ENCODE measurements at places on chromosomes 7 and 10.

GRCh38 chr7:30172451-30172850, 37.7 kb downstream of the MTURN start:
- no peak for DNase-seq

DNA sequence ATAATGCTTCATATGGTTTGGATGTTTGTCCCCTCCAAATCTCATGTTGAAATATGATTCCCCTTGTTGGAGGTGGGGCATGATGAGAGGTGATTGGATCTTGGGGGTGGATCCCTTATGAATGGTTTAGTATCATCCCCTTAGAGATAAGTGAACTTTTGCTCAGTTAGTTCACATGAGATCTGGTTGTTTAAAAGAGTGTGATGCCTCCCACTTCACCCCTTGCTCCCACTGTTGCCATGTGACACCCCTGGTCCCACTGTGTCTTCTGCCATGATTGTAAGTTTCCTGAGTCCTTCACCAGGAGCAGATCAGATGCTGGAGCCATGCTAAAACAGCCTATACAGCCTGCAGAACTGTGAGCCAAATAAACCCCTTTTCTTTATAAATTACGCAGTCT, 13.1 kb upstream of the AUTS2 start:
- DNase-seq, result no peak

DNA sequence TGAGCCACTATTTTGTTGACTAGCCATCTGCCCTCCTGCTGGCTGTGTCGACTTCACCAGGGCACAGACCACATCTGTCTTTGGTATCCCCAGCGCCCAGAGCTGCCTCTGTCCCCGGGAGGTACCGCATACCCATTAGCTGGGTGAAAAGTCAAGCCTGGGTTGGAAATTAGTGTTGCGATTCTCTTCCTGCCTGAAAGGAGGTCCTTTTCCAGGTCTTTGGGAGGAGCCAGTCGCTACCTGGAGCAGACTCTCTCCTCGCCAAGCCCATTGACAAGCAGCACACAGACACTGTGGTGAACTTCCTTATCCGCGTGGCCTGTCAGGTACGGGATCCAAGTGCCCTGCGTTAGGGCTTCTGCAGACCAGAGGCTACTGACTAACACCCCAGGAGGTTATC, 79.4 kb downstream of the TRRAP start:
- DNase-seq, result no peak

DNA sequence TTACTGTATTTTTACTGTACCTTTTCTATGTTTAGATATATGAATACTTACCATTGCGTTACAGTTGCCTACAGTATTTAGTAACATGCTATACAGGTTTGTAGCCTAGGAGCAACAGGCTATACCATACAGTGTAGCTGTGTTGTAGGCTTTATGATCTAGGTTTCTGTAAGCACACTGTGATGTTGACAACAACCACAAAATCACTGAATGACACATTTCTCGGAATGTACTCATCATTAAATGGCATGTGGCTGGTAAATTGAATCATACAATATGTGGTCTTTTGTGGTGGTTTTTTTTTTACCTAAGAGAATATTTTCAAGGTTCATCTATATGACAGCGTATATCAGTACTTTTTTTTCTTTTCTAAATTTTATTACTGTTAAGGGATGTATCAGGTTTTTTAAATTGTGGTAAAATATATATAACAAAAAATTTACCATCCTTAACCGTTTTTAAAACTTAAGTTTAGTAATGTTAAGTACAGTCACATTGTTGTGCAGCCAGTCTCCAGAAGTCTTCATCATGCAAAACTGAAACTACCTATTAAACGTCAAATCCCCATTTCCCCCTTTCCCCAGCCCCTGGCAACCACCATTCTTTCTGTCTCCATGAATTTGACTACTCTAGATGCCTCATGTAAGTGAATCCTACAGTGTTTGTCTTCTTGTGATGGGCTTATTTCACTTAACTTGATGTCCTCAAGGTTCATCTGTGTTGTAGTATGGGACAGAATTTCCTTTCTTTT, 21.5 kb downstream of the BTAF1 start:
- DNase-seq, result no peak

DNA sequence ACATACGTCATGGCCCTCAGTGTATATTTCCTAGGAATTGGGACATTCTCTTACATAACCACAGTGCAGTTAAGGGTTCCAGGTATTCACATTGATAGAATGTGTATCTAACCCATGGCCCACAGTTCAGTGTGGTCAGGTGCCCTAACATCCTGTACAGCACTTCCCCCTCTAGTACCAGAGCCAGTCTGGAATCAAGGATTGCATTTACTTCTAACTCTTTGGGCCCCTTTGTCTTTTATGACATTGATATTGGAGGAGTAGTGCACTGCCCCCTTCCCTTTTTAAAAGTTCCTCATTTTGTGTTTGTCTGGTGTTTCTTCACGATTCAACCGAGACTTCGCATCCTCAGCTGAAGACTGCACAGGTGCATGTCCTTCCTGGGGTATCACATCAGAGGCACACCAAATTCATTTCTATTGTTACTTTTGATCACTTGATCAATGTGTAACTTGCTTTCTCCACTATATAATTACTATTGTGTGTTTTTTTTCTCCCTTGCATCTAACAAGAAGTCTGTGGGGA, 22.4 kb upstream of the NPFFR1 start:
- no peak for DNase-seq

DNA sequence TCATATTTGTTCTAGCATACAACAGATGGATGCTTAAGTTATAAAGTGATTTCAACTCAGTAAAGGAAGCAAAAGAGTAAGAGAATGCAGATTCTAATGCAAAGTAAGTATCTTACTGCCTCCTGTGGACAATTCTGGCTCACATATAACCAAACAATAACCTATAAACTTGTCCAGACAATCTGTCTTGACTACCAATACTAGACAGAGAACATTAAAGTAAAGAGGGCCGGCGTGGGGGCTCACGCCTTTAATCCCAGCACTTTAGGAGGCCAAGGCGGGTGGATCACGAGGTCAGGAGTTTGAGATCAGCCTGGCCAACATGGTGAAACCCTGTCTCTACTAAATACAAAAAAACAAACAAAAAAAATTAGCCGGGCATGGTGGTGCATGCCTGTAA, 329.3 kb downstream of the CACNA2D1 start:
- no peak for DNase-seq

DNA sequence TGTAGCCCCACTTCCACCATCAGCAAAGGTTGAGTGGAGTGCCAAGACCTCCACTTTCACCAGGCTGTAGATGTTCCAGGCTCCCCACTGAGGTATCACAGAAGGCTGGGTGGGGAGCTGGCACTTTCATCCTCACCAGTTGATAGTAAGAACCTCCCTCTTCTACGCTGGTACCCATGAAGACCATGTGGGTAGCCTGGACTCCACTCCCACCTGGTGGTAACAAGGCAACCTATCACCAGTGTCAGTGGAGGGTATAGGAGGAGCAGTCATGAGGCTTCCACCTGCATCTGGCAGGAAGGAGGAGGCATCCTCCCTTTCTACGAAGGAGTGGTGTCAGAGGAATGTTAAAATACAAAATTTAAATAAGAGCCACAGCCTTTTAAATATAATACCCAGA, 4.4 kb downstream of the SMIM30 start:
- no peak for DNase-seq

DNA sequence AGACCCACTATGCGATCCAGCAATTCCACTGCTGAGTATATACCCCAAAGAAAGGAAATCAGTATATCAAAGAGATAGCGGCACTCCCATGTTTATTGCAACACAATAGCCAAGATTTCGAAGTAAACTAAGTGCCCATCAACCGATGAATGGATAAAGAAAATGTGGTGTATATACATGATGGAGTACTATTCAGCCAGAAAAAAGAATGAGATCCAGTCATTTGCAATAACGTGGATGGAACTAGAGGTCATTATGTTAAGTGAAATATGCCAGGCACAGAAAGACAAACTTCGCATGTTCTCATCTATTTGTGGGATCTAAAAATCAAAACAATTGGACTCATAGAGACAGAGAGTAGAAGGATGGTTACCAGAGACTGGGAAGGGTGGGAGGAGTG, 7.1 kb upstream of the NMT2 start:
- DNase-seq, result no peak

DNA sequence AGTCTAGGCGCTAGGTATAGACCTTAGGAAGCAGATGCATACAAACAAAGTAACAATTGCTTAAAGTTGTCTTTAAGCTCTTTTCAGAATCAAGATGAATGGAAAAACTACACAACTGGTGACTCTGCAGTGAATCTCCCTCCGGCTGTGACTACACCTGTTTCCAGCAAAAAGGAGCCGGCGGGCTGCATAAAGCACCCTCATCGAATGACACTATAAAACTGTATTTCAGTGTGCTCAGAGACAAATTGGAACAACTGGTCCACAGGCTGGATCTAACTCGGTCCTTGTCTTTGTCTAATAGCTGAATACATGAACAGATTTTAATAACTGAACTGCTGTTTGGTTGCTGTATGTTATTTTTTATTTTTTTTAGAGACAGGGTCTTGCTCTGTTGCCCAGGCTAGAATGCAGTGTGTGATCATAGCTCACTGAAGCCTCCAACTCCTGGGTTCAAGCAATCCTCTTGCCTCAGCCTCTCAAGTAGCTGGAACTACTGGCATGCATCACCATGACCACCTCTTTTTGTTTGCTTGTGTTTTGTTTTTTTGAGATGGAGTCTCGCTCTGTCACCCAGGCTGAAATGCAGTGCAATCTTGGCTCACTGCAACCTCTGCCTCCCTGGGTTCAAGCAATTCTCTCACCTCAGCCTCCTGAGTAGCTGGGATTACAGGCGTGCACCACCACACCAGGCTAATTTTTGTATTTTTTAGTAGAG, 64.2 kb upstream of the SVIL start:
- DNase-seq, result no peak

DNA sequence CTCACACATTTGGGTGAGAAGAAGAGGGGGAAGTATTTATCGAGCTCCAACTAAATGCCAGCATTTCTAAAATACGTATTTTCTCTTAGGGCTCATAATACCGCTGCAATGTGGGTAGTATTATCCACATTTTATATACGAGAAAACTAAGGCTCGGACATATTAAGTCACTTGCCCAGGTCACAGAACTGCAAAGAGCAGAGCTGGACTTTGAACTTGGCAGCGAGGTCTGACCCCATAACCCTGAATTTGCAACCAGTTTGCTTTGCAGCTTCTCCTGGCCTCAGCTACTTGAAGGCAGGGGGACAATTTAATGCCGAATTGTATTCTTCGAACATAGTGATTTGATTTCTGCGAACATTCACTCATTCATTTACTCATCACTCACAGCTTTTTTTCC, 7.2 kb downstream of the ABLIM1 start:
- no peak for DNase-seq

- DNase-seq, result no peak
Measured at GRCh38 chr7:158737064-158737695, 32.6 kb upstream of the NCAPG2 start.

DNA sequence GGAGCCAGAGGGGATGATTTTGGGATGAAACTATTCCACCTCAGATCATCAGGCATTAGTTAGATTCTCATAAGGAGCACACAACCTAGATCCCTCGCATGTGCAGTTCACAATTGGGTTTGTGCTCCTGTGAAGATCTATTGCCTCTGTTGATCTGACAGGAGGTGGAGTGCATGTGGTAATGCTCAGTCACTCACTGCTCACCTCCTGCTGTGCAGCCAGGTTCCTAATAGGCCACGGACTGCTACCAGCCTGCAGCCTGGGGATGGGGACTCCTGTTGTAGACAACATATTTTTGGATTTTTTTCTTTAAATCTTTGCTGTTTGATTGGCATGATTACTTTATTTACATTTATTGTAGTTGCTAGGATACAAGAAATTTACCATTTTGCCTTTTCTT, 765.0 kb downstream of the INHBA start:
- DNase-seq, result no peak

- DNase-seq, result no peak
Measured at GRCh38 chr7:22564511-22565045, 64.6 kb upstream of the STEAP1B start.

DNA sequence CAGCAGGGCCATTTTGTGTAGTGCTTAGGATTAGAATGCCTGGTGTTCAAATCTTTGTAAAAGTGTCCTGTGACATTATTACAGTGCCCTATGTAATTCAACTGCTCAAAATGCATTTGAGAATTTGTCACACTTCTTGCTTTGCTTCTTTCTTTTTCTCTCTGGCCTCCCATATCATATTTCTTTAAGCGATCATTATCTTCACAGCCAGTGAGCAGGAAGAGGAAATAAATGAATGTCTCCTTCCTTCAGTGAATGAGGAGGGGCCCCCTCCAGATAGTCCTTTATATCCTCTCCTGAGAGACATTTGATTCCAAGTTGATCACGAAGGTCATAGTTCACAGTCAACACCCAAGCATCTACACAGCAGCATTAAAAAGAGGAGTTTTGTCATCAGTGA, 425.1 kb upstream of the NPVF start:
- DNase-seq, result no peak

DNA sequence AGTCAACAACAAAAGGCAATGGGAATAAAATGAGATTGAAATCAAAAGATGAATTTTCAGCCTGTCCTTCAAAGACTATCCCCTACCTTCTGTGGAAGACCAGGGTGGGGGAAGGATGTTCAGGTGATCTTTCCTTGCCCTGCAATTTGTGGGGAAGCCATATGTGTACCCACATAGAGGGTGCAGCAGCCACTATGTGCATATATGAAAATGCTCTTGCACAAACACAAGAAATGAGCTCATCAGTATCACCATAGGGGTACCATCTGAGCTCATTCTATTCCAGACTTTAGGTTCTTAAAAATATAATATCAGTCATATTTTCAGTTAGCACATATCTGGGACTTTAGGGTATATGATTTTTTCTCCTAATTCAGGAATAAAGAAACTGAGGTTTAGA, 17.7 kb downstream of the GIMAP5 start:
- DNase-seq, result no peak

GRCh38 chr7:156368053-156368843, 272.3 kb upstream of the RNF32 start:
- DNase-seq, result no peak

- DNase-seq, result no peak
Measured at GRCh38 chr7:47428052-47428767, 153.7 kb downstream of the TNS3 start.

GRCh38 chr10:13732465-13732881, 145.7 kb downstream of the PRPF18 start:
- DNase-seq, result no peak

GRCh38 chr10:24804392-24804791, 80.7 kb upstream of the ARHGAP21 start:
- DNase-seq, result no peak

DNA sequence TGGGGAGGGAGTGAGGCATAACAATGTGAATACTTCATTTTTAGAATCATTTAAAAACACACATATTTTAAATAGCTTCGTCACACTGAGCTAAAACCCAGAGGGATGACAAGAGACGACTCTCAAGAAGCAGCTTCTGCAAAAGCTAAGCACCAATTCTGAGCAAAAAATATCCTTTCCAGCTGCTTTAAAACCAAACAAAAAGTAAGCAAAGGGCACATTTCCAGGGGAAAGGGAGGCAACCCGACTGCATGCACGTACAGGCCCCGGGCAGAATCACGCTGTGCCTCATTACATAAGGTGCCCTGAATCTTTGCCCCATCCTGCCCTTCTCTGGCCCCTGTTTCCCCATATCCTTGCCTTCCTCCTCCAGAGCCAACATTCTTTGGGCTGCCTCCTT, 78.4 kb downstream of the DGKI start:
- no peak for DNase-seq

GRCh38 chr7:20560325-20561180, 54.9 kb upstream of the ABCB5 start:
- DNase-seq, result no peak

GRCh38 chr10:132363376-132363775, 31.4 kb downstream of the LRRC27 start:
- no peak for DNase-seq

GRCh38 chr7:151890355-151891004, 13.6 kb upstream of the PRKAG2 start:
- DNase-seq, result no peak

- no peak for DNase-seq
Measured at GRCh38 chr10:72738486-72738885, 46.5 kb downstream of the MCU start.
